ENCODE measurements at places on chromosomes 5 and 9.

GRCh38 chr5:125198270-125198974 lies 452.0 kb upstream of the ZNF608 start:
- peak; percentile 35 for DNase-seq

- DNase-seq: peak; percentile 13
These were observed 140.8 kb downstream of the FGF1 start for GRCh38 chr5:142544946-142545649.

DNA sequence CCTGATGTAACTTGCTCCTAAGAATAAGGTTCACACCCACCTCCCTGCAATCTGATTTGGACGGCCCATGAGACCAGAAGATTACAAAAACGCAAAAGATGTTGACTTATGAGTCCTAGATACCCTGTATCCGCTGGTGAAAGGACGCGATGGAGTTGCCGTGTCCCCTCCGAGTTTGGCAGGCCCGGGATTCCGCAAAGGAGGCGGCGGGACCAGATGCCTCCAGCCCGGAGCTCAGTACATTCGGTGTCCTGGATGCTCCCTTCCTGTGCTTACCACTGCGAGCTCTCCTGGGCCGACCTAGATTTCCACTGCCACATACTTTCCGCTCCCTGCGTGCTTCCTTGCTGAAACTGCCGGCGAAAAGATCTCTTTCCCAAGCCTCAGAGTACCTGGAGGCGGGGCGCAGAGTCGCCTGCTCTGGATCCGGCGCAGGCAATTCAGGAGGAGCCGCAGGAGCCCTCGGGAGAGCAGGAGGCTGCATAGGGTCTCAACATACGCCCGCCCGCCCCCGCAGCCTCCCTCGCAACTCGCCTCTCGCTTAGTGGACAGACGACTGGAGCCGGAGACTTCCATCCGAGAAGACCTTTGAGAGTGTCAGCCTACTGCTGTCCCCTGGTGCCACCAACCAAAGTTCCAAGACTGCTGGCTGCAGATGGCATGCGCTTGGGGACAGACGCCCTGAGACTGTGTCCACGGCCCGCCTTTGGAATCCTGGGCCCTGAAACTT lies 39.8 kb downstream of the ANXA2R start:
- DNase-seq: no peak

DNA sequence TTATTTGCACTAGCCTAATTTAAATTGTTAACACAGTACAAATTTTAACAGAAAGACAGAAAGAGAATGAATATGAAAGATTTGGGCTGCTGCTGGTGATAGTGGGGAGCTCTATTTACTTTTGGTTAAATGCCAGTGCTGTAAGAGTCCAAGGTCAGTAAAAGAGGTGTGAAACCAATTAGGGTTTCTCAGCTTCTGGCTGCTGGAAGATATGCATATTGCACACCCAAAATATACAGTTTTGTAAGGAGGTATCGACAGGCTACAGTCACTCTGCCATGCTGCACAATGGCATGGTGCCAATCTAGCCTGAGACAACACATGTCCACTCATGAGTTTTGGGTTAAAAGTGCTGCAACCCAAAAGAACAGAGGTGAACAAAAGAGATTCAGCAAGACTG lies 79.3 kb downstream of the PPP2R2B start:
- DNase-seq: no peak

DNA sequence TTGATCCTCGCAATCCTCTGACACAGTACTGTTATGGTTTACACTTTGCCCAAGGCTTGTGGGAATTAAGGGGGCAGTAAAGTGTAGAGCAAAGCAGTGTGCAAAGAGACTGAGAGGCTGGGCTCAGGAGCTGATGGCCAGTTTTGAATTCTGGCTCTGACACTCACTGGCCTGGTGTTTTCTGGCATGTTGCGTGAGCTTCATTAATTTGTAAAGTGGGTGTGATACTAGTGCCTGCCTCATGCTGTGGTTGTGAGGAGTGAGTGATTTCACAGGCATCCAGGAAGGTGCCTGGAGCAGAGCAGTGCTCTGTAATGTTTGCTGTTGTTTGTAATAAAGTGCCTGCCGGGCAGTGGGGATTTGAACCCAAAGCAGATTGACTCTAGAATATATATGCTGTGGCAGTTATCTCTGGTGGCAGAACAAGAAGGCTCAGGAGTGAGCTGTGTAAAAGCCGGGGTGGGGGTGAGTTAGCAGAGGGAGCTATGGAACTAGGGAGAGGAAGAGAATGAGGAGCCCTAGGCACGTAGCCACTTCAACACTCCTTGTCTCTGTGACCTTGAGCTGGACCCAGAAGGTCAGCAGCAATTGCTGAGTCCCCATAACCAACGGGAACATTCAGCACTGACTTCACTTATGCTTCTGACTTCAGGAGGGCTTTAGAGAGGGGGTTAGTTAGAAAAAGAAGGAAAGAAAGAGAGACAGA lies 108.5 kb downstream of the DOCK2 start:
- DNase-seq: peak; percentile 68

GRCh38 chr9:126217250-126217653 lies 109.4 kb upstream of the MVB12B start:
- DNase-seq: no peak

- DNase-seq: no peak
These were observed 125.5 kb downstream of the OLFM1 start for GRCh38 chr9:135212961-135213360.

DNA sequence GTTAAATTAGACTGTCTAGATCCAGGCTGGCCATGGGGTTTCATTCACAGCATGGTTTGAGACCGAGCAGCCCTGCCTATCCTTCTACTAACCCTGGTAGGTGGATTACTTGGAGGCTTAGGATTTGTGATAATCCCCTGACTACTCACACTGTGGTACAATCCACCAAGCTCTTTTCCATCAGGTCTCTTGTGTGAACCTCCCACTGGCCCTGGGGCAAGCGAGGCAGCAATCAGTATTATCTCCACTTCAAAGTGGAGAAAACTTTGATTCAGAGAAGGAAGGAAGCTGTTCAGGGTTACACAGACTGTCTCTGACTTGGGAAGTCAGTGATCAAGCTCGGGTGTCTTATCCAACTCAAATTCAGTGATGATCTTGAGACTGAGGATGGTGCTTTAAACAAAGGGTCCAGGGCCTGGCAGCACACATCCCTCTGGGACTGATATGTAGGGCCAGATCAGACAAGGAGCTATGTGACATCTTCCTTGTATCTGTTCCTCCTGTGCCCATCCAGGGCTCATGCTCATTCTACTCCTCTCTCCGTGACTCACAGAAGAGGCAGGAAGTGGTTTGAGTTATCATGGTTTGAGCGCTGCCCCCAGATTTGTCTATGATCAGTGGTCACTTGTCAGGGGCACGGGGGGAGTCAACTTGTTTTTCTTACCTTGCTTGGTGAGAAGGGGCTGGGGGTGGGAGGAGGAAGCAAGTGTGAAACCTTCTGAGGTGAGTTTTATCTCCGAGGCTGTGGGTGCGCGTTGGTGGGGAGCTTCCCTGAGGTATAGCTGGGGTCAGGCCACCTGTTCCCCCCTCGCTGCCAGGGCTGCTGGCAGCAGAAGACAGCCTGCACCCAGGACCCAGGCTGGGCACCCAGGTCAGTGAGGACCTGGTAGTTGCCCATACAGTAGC lies 48.6 kb downstream of the RGS3 start:
- peak; percentile 33 for DNase-seq

DNA sequence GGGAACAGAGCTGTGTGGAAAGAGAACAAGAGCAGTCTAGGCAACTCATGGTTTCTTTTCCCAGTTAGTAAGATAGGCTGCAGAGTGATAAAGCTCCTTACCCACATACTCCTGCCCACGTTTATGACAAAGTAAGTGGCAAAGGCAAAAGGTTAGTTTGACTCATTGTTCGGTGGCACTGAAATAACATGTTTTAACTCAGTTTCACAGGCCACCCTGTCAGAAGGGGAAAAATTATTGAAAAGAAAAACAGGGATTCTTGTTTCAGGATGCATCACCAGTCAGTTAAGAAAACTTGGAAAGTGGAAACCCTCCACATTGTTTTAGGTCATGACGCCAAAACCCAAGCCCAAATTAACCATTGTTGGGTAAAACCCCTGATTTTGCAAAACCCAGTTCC lies 22.3 kb upstream of the DAB2 start:
- DNase-seq: no peak

DNA sequence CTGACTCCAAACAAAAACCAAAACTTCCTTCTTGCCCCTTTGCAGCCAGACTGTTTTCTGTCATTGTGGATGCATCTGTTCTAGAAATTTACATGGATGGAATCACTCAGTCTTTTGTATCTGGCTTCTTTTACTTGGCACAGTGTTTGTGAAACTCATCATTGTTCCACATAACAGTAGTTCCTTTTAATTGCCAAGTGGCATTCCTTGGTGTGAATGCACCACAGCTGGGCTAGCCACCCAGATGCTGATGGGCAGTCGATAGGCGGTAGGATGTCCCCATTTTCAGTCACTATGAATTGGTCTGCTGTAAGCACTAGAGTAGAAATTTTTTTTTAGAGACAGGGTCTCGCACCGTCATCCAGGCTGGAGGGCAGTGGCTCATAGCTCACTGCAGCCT lies 6.3 kb upstream of the CLPTM1L start:
- no peak for DNase-seq

GRCh38 chr5:178688551-178688950 lies 41.9 kb downstream of the ZNF354A start:
- DNase-seq: no peak

GRCh38 chr9:115109486-115109885 lies 8.5 kb downstream of the TNC start:
- peak; percentile 62 for DNase-seq

DNA sequence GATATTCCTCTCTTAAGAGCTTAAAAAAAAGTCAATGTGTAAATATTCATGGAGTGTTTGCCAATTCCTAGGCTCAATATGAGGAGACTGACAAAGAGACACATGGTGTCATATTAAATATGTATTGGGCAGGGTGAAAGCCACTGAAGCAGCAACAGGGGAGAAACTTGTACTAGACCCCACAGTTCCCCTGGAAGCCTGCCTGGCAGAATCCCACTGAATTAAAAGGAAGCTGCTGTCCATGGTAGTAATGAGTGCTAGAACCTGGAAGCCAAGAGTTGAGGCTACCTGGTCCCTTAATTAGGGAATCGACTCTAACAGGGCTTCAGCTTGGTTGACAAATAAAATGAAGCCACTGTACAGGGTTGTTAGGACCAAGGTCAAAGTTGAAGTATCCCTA lies 129.4 kb upstream of the GPR151 start:
- DNase-seq: no peak

DNA sequence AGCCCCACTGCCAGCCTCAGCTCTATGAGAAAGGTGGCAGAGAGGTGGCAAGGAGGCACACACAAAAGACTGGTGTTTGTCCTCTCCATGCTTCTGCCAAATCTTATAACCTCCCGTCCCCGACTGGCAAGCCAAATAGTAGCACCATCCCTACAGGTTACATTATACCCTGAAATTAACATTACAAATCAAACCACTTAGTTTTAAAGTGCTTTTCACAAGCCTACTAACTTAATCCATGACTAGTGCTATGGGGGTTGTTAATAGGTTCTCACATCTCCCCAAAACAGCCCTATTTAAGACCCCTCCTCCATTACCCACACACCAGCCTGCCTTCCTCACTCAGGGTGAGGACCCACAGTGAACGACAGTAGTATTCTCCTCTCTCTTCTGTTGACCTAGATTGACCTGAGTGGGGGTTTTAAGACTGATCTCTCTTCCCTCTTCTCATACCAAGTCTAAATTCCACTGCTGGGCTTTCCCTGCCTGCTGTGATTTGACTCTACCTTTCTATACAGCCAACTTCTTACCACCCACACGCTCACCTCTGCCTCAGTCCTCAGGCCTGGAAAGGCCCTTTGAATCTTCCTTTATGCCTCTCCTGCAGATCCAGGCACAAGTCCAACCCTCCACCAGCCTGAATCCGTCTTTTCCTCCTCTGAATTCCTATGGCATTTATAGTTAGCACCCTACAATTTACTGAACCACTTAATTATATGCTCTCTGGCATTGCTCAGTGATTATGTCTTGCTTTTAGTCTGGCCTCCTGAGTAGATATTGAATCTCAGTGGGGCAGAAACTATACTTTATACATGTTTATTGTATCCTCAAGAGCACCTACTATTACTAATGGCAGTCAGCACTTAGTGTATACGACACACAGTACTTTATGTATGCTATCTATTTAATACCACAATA lies 116.1 kb downstream of the TMEM174 start:
- no peak for DNase-seq

DNA sequence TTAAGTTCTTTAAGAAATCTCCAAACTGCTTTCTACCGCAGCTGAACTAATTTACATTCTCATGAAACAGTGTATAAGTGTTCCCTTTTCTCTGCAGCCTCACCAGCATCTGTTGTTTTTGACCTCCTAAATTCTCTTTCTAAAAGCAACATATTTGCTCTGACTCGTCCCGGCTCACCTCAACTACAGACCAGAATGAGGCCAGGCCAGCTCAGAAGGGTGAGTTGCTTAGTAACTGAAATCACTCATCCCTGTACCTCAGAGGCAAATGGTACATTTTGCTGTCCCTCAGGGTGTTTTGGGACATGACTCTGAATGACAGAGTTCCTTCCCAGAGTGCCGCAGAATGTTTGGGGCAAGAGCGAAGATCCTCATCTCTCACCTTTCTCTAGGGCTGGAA lies 127.5 kb downstream of the FRMD3 start:
- DNase-seq: peak; percentile 20

Data from HFFc6 (cell line).